Stimulated activated CD4-positive, alpha-beta T cell treated with anti-CD3 and anti-CD28 coated beads, Interleukin-1b, Interleukin-23, amount 100 ng/mL, for 4 hours (primary cell): ENCODE measurements at places on chromosomes 16 and 17.

GRCh38 chr17:50618941-50619340, 15.7 kb upstream of the ABCC3 start:
- DNase-seq, result no peak

DNA sequence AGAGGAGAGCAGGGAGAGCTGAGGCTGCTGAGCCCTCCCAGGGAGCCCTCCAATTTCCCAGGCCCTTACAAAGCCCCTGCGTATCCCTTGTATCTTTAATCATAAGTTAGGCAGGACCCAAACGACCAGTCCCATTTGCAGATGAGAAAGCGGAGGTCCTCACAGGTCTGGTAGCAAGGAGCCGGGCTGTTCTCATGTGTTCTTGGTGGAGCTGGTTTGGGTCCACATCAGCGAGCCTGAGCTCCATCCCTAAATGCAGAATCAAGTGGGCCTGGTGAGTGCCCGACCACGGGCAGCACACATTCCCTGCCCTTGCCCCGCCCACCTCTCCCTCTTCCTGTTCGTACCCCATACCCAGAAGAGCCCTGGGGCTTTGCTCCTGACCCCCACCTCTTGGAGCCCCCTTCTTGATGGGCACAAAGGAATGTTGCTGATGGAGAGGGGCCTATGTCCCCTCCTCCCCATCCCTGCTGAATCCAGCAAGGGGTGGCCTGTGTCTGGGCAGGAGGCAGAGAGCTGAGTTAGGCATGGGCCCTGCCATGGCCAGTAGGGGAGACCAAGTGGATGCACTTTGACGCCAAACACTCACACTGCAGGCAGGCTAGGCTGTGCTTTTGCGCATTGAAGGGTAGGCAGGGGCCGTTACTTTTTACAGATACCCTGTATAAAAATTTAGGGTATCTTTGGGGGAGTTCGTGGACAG, 18.3 kb upstream of the ADCY7 start:
- no peak for DNase-seq

GRCh38 chr16:52709306-52709705, 162.4 kb upstream of the TOX3 start:
- DNase-seq, result no peak

DNA sequence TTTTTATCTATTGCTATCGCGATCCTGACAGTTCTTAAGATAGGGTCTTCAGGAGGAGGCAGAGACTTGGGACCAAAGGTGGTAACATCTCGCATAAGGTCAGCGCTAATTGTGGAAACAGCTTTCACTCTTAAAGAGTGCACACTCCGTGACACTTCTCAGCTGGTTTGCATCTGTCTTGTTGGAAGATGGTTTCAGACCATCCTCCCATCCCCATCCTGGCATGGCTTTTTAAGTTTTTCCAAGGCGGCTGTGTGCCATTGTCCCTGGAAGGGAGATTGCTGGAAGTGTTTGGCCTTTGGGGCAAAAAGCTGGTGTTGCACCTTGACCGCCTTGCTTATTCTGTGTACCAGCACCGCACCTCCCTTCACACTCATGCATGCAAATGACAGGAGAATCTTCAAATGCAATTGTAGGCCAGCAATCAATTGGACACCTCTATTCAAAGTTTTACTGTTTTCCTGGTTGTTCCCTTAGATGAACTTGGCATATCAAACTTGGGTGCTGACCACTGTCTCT, 1.5 kb downstream of the SOCS7 start:
- DNase-seq, result no peak

DNA sequence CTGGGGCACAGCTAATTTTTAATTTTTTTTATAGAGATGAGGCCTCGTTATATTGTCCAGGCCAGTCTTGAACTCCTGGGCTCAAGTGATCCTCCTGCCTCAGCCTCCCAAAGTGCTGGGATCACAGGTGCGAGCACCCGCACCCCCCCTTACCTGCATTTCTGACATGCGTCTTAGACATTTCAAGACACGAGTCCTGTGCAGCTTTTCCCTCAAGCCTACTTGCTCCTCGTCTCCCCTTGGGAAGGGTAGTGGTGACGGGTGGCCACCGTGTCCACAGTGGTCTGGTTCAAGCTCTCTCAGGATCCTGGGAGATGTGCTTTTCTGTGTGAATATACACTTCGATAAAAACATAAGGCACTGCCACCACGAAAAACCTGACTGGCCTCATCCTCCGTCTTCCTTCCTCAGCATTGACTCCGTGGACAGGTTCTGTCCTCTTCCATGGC, 9.6 kb downstream of the CANT1 start:
- DNase-seq, result no peak

DNA sequence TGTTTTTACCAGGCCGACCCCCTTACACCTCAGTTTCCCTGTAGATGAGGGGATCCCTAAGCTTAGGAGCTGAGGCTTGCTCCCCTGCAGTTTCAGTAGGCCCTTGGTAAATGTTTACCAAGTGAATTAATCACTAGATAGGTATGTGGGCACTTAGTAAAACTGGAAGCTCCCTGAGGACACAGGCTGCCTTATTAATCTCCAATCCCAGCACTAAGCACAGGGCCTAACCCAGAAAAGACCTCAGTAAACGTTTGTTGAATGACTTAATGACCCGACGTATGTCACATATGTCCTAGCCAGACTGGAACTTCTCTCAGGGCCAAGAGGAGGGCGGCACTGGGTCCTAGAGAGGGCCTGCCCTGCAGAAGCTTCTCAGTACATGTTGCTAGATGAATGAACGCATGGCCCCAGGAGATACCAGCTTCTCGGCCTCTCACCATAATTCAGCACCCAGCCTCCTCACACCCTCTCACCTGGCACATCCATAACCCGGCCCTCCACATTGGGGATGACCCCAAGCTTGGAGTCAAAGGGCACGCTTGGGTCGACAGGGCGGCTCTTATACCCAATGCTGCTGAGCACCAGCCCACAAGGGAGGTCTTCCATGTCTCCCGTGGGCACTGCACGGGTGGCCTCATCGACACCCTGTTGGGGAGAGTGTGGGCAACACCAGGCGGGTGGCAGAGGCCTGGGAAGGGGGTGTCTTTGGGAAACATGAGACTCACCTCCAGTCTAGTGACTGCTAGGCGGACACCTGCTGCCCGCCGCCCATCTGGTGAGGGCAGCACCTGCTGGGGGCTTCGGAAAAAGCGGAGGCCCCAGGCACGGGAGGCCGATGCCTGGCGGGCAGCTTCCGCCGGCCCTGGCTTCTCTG, 4.0 kb upstream of the GRIN2C start:
- DNase-seq, result no peak

DNA sequence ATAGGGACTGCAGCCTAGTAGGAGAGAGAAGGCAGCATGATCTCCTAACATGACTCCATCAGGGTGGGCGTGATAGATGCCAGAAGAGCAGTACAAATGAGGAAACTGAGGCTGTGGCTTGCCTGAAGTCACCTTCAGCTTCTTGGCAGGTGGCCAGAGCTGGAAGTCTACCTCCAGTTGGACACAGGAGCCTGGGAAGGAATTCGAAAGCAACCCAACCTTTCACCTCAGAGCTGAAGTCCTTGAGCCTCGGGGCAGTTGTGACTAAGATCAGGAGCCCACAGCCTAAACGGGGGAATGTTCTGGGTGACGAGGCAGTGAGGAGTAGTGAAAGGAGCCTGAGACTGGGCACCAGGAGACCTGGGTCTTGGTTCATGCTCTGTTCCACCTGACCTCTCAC, 9.4 kb upstream of the SLC52A1 start:
- DNase-seq, result no peak

DNA sequence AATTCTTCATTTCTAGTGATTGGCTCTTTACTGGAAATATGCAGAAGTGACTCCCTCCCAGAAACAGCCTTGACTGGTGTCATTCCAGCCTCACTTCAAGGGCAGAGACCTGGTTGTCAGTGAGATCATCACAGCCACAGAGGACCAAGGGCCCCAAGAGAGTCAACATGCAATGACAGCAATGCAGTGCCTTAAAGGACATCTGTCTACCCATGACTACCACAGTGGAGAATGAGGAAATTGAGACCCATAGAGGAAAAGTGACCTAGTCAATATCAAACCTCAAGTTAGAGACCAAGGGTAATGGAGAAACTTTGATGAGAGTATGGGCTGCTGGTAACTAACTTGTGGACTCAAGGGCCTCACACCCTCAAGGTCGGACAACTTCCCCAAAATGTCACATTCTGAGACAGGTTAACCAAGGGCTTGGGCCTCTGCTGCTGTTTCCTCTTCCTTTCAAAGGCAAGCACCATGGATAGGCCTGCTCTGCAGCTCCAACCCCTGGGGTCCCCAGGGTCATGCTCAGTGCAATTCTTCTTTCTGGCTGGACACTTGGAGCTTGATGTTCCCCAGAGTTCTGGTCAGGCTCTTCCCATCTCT, 11.3 kb downstream of the NOG start:
- DNase-seq, result no peak

DNA sequence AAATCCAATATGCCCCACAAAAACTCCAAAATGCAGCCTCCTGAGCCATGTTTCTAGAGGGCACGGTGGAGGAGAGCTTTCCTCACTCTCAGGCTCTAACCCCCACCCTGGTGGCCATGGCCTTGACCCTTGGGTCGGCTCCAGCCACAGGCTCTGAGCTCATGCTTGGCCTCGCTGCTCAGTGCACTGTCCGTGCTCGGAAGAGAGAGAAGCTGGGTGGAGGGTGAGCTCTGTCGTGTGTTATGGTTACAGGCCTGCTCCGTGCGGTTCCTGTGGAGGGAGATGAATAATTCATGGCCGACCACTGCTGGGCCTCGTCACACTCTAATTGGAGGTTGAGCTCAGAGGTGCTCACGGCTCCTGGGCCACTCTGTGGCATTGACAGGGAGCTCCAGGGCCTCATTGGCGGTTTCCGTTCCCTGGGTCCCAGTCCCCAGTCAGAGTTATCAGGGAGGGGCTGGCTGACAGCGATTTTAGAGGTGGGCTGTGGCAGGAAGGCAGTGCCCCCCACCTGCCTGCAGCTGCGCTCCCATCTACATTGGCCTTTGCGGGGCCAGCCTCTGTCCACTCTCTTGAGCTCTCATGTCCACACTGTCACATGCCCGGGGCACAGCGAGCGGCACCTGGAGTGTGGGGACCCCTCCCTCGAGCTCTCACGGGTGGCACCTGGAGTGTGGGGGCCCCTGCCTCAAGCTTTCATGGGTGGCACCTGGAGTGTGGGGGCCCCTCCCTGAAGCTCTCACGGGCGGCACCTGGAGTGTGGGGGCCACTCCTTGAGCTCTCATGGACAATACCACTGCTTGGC, 24.9 kb downstream of the ACSF3 start:
- no peak for DNase-seq

DNA sequence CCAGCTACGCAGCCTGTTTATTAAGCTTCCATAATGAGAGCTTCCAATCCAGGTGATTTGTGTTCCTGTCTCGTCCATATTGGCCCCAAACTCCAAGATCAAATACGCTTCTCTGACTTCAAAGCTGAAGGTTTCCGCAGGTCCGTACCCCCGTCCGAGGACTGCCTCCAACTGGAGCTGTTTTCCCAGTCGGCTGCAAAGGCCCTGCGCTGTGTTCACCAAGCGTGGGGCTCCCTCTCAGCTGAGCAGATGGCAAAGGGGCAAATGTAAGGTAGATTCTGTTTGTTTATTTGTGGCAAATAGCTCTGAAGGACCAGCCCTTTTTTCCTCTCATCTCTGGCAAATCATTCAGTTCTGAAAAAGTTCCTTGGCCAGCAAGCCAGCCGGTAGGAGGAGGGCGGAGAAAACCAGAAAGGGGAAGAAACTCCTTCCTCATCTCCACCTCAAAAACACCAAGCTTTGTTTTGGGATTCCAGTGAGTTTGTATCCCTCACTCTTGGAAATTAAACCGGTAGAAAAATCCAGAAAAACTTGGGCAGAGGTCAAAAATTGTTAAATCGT, 35.2 kb downstream of the NXN start:
- no peak for DNase-seq
